ENCODE measurements at places on chromosomes 13 and 19.

- no peak for DNase-seq
Measured at GRCh38 chr13:101492251-101492910, 39.9 kb downstream of the ITGBL1 start.

DNA sequence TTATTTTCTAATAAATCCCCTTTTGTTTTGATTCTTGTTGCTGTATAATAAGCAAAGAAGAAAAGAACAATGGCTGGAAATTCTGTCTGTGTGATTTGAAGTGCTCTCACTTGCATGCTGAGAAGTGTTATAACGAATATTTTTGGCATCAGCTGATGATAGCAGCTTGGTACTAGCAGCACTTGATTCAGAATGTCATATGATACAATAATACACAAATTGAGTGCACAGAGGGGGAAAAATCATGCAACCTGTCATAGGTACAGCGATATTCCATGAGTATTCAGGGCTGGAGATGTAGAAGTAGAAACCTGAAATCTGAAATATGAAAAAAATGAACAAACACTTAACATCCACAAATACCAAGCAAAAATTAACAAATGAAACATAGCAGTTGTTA, 108.1 kb downstream of the FGF14 start:
- DNase-seq = no peak

DNA sequence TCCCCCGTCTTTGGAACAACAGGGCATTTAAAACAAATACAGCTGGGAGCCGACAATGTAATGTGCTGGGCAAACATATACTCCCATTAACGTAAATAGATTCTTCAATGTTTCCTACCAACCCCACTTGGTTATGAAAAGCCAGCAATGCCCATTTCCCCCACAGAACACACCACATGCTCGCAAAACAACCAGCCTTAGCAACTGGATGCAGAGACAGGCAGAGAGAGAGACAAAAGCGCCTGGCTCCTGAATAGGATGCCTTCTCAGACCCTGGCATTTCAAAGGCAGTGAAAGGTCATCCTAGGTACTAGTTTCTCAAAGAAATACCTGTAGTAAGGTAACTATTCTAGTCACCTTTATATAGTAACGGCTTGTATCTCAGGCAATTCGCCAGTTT, 462.9 kb downstream of the ITGBL1 start:
- DNase-seq = no peak

- DNase-seq = no peak
Measured at GRCh38 chr19:37078717-37079032, 442 bp downstream of the ZNF420 start.

- no peak for DNase-seq
Measured at GRCh38 chr13:48902368-48902767, 73.3 kb upstream of the FNDC3A start.

DNA sequence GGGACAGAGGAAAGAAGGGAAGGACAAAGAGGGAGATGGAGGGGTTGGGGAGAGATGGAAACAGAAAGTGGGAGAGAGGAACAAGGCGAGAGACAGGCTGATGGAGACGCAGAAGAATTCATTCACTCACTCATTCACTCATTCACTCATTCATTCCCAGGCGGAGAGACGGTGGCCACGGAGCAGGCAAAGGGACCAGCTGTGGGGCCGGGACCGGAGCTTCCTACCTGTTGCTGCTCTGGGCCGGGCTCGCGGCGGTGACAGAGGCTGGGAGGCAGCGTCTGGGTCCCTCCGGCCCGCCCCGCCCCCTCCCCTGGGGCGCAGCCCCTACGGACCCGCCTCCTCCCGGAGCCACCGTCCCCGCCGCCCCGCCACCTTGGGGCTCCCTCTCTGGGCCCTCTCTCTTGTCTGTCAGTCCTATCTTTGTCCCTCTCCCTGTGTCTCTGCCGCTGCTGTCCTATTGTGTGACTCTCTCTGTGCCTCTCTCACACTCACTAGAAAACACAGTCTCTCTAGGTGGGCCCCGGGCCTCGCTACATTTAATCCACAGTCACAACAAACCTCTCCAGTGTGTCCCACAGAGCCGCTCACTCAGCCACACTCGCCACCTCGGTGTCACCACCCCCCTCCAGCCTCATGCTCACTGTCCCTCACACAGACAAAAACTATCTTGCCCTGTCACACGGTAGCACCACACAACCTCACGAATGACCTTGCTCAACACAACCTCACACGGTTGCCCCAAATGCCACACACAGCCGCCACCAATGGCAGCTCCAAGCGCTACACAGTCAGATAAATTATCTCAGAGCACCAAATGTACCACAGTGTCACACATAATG, at the start of gene GNG8:
GNG8 (minus strand) TSS at position 283 of the 842 bp plus-strand sequence. CDS start 1,520 bp downstream, outside the sequence.
- no peak for DNase-seq

GRCh38 chr13:113545455-113545930, 39.1 kb upstream of the TFDP1 start:
- DNase-seq = peak; percentile 12

GRCh38 chr19:2795827-2796658, 10.7 kb downstream of the THOP1 start:
- DNase-seq = no peak

- DNase-seq = no peak
Measured at GRCh38 chr13:86562866-86563265, 763.6 kb upstream of the SLITRK6 start.

DNA sequence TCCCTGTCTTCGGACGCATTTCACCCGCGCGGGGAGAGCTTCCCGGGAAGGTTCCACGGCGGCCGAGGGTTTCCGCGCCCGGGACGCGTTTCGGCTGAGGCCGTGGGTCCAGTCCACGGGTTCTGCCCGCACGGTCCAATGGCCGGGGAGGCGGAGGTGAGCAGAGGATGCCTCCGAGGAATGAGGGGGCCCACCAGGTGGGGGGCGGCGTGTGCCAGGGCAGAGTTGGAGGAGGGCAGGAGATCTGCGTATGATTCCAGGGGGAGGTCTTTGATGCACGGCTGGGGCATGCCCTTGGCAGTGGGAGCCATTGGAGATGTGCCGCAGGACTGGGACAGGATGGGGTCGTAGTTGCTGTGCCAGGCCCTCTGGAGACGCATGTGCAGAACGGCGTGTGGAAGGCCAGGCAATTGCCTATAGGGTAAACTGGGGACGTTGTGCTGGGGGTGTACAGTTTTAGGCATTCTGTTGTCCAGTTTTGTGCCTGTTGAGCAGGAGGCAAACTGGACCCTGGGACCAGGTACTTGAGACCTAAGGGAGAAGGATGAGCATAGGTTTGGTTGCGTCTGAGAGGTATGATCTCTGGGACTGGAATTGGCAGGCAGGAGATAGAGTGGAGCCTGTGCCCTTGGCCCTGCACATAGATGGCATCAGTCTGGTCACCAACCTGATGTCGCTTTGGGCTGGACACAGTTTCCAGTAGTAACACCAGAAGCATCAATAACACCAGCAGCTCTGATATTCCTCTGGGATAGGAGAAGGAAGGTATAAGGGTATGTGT, 751 bp downstream of the ZNF584 start:
- DNase-seq = no peak

GRCh38 chr13:49690133-49690994, 922 bp downstream of the EBPL start:
- DNase-seq = peak; percentile 3

DNA sequence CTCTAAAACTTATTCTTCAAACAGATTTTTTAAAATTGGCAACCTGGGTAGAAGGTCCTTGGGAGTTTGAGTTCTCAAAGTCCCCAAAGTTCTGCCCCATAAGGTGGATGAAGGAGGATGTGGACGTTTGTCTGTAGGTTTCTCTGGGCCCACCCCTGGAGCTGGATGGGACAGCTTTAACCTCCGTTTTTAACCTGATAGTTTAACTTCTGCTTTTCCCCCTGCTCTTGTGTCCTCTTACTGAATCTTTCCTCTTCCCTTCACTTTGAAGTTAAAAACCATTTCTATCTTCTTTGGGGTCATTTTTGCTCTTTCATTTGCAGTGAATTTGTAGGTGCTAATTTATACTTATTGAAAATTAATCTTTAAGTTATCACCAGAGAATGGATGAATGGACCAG, 79.1 kb downstream of the ESD start:
- DNase-seq = no peak

GRCh38 chr13:112700291-112701060, 10.6 kb downstream of the ATP11A start:
- DNase-seq = no peak

DNA sequence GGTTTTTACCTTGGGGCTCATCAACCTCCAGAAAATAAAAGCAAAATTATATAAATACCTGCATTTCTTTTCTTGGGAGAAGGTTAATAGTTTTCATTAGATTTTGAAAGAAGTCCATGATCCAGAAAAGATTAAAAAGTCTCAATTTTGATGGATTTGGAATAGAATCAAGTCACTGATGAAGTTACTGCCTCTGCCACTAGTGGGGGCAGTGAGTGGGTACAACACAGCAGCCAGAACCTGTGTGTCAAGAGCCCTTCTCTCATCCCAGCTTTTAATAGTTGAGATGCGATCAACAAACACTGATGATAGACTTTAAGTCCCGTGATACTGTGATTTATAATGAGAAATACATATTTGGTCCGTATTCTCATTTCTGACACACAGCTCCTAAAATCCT, 686.7 kb downstream of the DIAPH3 start:
- DNase-seq = no peak

DNA sequence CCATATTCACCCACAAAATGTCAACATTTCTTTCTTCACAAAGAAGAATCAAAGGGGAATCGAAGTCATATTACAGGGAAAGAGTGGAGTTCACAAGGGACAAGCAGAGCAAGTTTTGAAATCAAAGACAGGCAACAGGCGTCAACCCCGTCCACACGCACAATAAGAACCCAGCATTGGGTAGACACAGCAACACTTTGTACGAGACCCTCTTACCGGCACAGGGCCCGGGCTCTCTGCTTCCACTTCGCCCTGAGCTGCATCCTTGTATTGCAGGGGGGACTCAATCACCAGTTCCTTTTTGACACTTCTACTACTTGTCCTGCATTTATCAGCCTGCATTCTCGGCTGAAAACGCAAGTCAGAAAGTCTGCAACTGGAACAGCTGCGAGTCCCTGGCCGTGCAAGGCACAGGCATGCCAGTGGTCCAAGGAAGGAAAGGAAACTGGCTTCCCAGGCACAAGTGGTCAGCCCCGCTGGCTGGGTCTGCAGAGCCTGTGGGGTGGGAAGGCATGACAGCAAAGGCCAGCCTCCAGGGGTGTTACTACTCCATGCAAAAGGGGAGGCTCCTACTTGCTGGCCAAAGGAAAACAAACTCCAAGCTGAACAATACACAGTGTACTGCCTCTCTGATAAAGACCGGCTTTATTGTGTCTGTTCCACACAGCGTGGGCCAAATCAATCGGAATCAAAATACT, at the start of gene DOCK9:
DOCK9 (minus strand) TSS at position 497 of the 698 bp plus-strand sequence; CDS start at position 342, 155 bp downstream.
- DNase-seq = no peak

DNA sequence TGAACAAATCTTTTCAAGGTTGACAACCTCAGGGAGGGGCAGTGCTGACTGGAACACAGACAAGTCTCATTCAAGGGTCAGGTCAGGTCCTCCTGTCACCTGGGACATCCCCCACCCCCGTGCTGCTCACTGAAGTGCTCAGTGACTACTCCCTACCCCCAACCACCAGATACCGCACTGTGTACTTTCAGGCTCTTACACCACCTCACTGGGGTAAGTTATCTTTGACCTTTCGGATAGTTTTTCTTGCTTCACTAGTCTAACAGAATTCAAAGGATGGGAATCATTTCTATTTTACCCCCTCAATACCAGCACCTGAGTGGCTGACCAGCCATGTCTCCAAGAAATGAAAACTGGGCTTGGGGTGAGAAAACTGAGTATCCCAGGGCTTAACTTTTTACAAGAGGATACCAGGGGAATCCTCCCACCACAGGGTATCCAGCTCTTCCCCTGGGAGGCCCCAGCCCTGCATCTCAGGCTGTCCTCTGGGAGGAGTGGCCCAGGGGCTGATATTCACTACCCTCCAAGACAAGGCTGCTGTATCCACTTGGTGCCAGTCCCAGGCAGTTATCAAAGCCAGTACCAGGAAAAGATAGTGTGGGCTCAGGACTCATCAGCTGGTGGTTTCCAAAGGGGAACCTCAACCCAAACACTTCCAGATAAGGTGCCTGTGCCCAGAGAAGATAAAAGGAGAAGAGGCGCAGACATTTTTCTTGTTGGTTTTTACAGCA, 2.1 kb downstream of the ZNF563 start:
- DNase-seq = no peak

- DNase-seq = no peak
Measured at GRCh38 chr19:34241513-34242337, 12.6 kb upstream of the GARRE1 start.

GRCh38 chr19:51114087-51114729, 6.0 kb upstream of the CTU1 start:
- DNase-seq = no peak

DNA sequence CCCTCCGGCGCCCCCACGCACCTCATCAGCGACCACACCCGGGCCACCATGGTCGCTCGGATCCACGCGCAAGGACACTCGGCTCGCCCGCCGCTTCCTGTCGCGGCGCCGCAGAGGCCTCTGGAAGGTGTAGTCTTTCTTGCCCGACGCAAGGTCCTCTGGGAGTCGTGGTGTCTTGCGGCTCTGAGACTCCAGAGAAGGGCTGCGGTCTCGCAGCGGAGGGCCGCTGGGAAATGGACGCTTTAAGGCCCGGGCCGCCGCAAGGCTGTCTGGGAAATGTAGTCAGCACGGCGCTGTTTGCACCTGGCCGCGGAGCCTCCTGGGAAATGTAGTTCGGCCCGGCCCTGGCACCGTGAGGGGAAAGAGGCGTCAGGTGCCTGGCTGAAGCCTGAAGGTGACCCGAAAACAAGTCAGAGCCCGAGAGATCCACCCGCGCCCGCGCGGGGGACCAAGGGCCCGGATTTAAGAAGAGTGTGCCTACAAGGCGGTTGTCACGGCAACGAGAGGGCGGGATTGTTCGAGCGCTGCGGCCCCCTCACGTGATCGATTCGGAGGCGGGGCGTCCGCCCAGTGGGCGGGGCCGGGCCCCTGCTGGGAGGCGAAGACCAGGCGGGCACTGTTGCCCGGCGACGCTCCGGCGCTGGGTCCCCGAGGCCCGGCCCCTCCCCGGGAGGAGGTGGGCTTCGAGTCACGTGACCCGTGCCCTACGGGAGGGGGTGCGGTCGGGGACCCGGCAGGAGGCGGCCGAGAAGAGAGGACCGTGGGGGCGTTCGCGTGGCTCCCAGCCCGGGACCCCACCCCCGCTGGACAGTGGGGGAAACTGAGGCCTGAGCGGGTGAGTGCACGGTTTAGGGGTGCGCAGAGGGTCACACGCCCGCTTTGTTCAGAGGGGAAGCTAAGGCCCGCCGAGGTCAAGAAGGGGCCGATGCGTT, at the start of the genes HSD11B1L and MICOS13:
HSD11B1L (plus strand) TSS at position 591 of the 932 bp plus-strand sequence. CDS start 3,806 bp downstream, outside the sequence.
MICOS13 (minus strand) TSS at position 80 of the 932 bp plus-strand sequence; CDS start at position 50, 30 bp downstream.
- peak; percentile 92 for DNase-seq

DNA sequence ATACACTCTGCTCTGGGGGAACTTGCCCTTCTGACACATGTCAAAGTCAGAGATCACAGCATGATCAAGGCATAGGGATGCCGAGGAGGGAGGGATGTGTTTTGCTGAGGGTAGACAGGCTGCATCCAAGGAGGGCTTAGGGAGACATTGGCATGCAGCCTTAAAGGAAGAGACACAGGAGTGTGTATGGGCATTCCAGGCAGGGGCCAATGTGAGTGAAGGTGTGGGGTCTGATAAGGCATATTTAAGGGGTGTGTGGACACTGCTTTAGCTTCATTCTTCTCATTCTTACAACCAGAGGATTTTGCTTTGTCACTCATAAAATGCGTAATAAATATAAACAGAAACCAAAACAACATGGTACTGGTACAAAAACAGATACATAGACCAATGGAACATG, 193.4 kb downstream of the RGCC start:
- DNase-seq = no peak
